ENCODE measurements at places on chromosomes 6 and 20. TPM values are rescaled to one million over a fixed set of nuclear protein-coding genes. Genes with fewer than 3 reads are reported as not detected.

ZC2HC1B gene
- not detected for total RNA-seq

DNA sequence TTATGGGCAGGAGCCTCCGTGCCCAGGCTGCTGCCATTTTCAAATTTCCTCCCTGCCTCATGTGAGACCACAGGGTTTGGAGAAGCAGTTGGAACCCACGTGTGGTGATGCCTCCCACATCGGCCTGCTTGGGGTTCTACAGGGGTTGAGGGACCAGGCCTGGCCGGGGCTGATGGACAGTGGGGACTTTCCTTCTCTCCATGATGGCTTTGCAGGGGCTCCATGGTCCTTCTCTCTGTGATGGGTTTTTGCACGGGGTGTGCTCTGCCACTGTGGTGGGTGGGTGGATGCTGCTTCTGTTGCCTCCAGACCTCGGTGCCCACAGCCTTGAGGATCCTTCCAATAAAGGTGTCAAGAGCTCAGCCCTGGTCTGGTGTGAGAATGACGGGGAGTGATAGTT is 54.4 kb downstream of the ADNP start:
- H3K27me3 ChIP-seq: no peaks in the 10 kb centered on the region
- H3K4me1 ChIP-seq: no peaks in the 10 kb centered on the region
- no peaks in the 10 kb centered on the region for H3K36me3 ChIP-seq

GJA10 gene
- total RNA-seq: not detected

NTSR1 gene
- not detected for total RNA-seq

SLC17A3 gene
- total RNA-seq: not detected

GRCh38 chr6:8005136-8005535 is 59.1 kb downstream of the BLOC1S5 start:
- no peaks in the 10 kb centered on the region for H3K36me3 ChIP-seq
- no peaks in the 10 kb centered on the region for H3K27me3 ChIP-seq

HLA-DRB5 gene
- total RNA-seq: not detected

DNA sequence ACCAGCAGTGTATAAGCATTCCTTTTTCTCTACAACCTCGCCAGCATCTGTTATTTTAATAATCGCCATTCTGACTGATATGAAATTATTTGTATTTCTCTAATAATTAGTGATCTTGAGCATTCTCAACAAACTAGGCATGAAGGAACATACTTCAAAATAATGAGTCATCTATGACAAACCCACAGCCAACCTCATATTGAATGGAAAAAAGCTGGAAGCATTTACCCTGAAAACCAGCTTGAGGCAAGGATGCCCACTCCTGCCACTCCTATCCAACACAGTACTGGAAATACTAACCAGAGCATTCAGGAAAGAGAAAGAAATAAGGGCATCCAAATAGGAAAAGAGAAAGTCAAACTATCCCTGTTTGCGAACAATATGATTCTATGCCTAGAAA is 390.6 kb upstream of the ID4 start:
- H3K27ac ChIP-seq: no peak overlapping the region
- no peaks in the 10 kb centered on the region for H3K27me3 ChIP-seq
- no peaks in the 10 kb centered on the region for H3K4me1 ChIP-seq
- DNase-seq: no peak
- H3K4me3 ChIP-seq: no peak overlapping the region

Measured in Peyer's patch (tissue), 4 donors.